ENCODE measurements at places on chromosomes 1 and 21. TPM values are rescaled to one million over a fixed set of nuclear protein-coding genes. Genes with fewer than 3 reads are reported as not detected.

Gene OR2T35
- total RNA-seq: not detected

Gene ZMYND12
- 0.79 TPM for total RNA-seq

Gene HCN3
- 0.40 TPM for total RNA-seq

Gene ECM1
- total RNA-seq: 0.93 TPM
